ENCODE measurements at places on chromosomes 2 and 18.

DNA sequence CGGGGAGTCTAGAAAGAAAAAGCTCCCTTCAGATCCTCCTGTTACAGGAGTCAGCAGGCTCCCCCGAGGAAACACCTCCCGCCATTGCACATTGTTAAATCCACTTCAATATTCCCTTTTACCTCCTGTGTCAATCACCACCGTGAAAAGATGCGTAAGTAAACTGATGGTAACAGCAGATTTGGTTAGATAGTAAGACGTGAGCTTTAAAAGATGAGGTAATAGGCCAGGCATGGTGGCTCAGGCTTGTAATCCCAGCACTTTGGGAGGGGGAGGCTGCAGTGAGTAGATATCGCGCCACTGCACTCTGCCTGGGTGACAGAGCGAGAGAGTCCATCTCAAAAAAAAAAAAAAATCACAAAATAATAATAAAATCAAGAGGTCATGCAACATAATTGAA, 15.2 kb upstream of the NCL start:
- DNase-seq, result no peak

GRCh38 chr18:38115201-38115600, 549.6 kb upstream of the CELF4 start:
- DNase-seq, result no peak

GRCh38 chr2:23381084-23381483, 3.9 kb upstream of the KLHL29 start:
- DNase-seq, result no peak

DNA sequence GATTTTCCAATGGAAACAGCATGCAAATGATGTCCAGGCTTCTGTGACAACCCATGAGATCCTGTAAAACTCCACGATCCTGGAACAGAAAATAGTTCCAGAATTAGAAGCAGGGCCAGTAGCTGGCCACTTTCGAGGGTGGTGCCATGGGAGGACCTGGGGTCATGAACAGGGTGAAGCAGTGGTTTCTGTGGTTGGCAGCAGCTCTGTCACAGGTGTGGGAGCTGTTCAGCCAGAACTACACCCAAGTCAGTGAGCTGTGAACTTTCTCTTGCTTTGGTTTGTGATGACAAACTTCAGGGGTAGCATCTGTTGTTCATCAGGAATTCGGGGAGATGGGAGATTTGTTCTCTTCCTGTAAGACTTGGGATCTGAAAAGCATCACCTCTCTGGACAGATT, 314.4 kb upstream of the NT5C1B start:
- no peak for DNase-seq

- no peak for DNase-seq
These were observed 758 bp downstream of the RIF1 start for GRCh38 chr2:151410485-151410834.

- no peak for DNase-seq
These were observed 98.9 kb upstream of the ODC1 start for GRCh38 chr2:10546975-10547391.

DNA sequence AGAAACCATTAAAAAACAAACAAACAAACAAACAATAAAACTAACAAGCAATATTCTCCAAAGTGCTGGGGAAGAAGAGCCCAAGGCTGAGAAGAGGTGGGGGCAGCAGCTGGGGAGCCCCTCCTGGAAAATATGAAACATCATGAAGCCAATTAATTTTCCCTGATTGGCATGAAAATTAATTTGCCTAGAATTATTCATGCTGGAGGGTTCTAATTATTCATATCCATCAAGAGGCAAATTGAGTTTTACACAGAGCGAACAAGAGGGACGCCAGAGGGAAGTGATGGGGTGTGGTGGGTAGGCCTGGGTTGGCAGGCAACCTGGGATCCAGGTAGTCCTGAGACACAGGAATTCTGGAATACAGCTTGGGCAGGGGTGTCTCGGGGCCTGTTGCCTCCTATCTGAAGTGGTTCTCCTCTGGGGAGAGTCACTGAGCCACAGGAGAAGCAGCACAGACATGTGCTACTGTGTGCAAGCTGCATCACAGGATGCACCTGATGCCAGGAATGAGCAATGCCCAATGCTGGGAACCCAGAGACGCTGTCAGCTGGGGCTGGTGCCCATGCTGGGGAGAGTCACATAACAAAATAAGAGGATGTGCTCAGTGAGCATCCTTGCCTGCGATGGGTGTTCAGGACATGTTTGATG, 100.5 kb downstream of the TEX51 start:
- DNase-seq, result no peak

DNA sequence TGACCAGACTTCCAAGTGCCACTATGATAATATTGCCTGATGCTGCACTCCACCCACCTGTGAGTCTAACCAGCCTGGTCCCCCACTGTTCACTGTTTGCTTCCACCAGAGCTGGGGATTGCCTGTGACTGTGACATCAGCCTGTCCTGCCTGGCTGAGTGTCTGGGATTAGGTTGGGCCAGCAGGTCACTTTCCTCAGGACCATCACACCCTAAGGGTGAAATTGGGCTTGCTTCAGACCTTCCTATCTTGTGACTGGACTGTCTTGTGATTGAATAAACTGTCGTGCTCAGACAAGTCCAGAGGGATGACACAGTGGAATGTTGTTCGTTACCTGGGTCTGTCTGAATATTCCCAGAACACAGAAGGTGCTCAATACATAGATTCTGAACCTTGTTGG, 87.4 kb upstream of the HK2 start:
- DNase-seq, result no peak

DNA sequence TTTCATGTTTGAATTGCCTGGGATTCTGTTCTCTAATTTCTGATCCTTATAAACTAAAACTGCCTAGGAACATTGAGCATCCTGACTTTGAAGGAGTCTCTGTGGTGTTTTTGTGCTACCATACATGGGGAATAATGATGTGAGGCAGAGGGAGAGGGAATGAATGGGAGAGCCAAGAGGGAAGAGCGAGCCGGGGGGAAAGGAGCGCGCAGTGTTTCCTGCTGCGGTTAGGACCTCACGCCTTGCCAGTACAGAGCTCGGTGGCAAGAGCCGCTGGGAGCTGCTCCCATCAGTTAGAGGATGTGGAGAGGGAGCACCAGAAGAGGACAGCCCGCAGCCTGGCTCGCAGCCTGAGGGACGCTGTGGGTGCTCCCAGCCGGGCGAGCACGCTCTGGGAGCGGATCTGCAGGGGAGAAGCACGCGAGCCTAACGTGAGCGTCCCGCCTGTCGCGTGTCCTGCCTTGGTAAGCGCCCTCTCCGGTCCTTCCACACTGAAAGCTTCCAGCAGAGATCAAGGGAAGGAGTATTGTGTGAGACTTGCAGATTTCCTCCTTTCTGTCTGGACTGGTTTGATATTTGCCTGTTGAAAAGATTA, 114.7 kb downstream of the FAM210A start:
- DNase-seq, result no peak

GRCh38 chr18:66226782-66227181, 377.1 kb downstream of the CDH19 start:
- DNase-seq, result no peak

DNA sequence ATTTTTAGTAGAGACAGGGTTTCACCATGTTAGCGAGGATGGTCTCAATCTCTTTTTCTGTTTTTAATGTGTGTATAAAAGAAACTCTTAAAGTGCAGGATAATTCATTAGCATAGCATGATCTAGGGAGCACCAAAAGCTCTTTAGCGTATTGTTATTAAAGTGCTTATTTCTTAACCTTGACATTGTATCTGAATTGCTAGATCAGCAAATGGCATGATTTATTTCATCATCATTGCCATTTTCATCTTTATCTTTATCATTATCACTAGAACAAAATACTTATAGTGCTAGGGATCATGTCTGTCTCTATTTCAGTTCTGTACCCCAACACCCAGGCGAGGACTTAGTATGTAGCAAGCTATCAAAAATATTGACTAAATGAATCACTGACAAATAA, 393.8 kb upstream of the HNMT start:
- no peak for DNase-seq

DNA sequence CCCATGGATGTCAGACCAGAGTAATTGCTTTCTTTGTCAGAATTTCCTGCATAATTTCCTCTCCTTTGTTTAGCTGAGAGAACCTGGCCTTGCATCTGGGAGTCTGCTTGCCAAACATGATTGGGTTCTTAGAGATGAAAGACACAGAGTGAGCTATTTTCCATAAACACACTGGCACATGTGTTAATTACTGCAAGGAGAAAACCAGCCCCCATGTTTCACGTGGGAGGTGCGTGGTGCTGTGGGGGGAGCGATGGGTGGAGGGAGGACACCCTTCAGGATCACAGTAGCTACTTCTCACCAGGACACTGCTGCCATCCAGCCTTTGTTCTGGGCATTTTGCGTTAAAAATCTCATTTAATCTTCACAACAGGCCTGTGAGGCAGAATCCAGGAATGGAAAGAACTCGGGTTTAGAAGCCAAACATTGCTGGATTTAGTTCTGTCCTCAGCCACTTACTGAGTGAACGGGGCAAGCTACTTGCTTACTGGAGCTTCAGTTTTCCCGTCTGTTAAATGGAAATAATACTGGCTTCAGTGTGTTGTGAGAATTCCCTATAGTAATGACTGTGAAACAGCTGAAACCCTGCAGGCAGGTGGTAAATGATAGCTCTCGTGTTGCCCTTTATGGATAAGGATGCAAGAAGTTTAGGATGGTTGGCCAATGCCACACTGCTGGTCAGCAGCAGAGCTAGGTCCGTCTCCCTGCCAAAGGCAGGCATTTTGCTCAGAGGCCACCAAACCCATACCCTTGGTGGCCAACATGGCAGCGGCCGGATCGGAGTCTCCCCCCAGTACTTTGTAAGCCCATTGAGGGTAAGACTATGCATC, 100.1 kb upstream of the ASAP2 start:
- DNase-seq, result no peak

DNA sequence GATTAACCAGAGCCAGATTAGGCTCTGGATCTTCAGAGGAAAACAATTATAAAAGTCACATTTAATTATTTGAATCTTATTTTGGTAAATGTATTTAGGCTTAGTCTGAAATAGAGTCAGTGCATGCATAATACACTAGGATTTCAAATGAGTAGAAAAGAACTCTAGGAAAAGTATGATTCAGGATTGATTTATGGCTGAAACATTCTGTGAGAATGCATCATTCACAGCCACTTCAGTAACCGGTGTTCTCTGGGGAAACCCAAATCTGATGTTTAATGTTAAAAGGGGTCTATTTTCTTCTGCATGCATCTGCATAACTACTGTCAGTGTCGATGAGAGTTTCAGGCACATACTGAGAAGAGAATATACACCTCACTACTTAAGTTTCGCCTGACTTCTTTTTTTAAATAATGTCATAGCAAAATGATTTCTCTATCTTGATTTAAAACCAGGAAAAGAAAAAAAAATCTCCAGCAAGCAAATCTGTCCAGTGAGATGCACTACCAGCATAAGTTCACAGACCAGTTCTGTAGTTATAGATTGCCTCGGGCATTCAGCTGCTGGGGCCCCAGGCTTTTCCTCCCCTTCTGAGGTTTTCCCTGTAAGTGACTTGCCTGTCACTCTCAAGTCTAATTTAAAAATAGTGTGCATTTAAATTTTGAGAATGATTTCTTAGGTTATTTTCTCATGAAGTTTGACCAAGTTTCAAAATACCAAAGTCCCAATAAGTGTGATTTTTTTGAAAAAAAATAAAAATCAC, 501.5 kb downstream of the NR4A2 start:
- no peak for DNase-seq

DNA sequence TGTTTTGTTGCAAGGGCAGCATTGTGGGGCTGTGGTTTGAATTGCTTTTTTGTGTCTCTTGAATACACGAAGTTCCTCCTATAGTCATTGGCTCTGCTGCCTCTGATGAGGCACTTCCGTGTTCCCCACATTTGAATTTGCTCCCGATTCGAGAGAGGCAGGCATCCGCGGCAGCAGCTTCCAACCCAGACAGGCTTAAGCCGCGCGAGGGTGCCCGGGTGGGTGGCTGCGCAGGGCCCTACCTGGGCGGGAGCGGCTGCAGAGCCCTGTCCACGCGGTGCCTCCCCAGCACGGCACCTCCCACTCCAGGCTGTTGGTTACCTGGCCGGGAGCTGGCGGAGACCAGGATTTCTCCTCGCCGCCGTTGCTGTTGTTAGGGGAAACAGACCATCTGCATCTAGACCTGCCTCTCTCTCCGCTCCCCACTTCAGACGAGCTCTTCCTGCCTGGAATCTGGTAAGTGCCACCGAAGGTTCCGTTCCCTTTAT, 151.3 kb downstream of the NEDD4L start:
- DNase-seq, result no peak

DNA sequence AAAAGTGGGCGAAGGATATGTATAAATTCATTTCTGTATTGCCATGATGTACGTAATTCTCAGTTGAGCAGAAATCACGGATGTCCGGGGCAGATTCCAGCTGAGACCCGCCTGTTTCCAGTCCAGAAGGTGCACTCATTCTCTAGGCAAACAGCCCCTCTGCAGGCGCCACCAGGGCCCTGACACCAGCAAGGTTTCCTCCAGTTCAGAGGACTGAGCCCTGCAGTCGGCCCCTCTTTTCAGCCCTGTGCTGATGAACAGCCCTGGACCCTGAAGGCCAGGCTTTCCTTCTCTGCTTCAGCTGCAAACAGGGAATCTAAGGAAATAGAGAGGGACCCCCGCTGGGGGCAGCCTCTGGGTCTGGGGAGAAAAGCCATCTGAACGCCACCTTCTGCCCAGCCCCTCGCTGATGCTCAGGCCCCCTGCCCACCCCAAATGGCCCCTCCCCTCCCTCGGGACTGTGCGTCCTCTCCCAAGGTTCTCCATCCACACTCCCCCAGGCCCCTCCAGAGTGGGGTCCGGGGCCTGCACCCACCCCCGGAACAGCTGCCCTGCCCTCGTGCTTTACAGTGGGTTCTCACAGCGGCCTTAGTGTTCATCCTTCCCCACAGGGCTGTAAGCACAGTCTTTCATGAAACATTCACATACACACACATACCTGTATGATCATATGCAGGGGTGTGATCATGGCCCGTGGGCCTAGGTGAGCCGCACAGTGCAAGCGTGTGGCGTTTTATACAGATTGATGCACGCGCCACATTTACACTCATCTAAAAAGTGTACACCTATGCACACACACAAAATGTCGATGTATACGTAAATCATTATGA, 12.1 kb downstream of the COPS9 start:
- no peak for DNase-seq

GRCh38 chr18:57913686-57914085, 110.6 kb upstream of the ATP8B1 start:
- no peak for DNase-seq

GRCh38 chr18:32801228-32801627, 28.4 kb upstream of the KLHL14 start:
- no peak for DNase-seq

DNA sequence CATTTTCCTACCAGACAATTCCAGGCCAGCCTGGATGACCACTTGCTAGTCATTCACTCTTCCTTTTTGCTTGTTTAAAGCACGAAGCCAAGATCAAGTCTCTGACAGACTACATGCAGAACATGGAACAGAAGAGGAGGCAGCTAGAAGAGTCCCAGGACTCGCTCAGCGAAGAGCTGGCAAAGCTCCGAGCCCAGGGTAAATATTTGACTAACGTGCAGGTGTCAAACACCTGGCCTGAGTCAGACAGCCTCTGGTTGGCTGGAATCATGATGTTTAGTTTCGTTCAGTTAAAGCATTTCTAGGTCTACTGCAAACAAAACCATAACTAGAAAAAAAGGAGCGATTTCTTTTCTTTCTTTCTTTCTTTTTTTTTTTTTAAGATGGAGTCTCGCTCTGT, 44.2 kb upstream of the LYPD6B start:
- DNase-seq, result no peak

All from stimulated activated CD8-positive, alpha-beta memory T cell treated with anti-CD3 and anti-CD28 coated beads, Interleukin-7, amount 100 ng/mL, for 1 hour (primary cell).